CD4-positive, alpha-beta T cell treated with Interferon gamma for 1 hour (primary cell): ENCODE measurements at places on chromosomes 5 and 9.

GRCh38 chr9:28365020-28365640 is 791.8 kb upstream of the C9orf72 start:
- DNase-seq: no peak

DNA sequence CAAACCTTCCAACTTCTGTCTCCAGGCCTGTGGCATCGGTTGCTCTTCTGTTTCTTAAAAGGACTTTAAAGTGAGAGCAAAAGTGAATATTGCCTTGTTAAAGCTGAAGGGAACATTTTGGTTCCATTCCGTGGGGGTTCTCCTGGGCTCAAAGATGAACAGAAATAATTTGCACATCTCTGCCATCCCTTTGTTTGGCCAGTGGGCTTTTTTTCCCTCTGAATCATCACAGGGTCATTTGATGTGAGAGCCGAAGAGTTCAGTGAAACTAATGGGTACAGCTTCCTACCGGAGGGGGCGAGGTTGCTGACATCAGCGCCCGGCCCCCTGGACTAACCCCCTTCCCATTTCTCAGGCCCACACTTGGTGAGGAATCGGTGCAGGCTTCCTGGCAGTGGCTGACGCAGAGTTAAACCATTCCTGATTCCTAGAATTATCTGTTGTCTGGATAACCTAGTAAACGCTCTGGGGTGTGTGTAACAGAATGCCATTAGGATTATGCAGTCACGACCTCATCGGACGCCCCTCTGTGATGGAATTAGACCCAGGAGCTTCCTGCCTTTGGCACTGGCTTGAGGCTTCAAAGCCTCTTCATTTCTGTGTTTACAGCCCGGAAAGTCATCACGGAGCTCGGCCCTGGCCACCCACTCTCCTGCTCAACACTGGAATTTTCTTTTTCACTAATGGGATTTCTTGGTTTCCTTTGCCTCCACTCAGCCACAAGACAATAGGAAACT is 61.6 kb upstream of the RPL26L1 start:
- no peak for DNase-seq

DNA sequence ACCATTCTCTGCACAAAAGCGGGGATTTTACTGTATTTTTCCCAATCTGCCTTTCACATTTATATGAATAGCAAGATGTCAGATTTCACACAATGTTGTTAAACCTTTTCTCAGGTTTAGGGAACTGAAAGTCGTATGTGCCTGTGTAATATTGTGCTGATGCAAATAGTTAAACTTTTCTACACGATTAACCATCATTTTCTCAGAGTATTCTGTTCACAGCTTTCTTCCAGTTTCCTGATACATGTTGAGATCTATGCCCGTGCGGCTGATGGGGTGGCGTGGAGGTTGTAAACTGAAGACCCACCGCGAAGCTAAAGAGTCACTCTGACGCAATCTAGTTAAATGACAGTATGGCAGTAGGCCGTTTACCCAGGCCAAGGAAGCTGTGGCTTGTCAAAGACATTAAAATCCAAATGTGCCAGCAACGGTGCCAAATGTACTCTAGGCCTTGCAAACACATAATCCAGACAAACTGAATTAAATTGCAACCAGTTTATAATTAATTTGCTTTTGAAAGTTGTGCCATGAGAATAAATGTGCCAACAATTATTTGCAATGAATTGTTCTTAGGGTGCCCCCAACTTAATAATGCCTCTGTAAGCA is 145.7 kb downstream of the EBF1 start:
- peak; percentile 24 for DNase-seq

DNA sequence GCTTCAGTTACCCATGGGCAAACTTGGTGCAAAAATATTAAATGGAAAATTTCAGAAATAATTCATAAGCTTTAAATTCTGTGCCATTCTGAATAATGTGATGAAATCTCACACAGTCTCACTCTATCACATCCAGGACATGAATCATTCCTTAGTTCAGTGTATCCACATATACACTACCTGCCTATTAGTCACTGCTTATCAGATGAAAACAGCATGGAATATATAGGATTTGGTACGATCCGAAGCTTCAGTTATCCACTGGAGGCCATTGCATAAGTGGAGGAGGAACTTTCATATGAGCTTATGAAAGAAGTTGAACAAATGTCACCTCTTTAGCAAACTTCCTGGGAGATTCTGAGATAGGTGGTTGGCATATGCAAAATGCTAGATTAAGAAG is 64.2 kb downstream of the GAPVD1 start:
- DNase-seq: no peak

DNA sequence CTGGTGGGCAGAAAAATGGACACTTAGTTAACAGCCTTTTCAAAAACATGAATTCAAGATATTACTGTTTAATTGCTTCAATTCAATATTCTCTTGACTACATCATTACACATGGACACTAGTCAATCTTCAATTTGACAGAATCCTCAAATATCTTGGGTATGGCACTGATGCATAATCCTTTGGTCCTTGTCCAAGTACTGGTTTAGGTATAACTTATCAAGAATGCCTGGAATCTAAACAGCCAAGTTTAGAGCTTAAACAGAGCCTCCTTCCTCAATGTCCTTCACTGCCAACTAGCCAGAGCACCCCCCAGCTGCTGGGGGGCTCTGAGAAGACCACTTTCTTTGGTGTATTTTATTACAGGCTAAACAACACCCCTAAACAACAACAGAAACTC is 61.6 kb upstream of the ERCC6L2 start:
- DNase-seq: no peak
